Hippocampal formation (tissue), 2 donors: ENCODE measurements at places on chromosomes 12 and 14.
A peak's percentile ranks its signal among the peaks of the same experiment; 100 is the strongest.

GRCh38 chr12:8080120-8080519 is 2.0 kb upstream of the NECAP1 start:
- no peak for DNase-seq

DNA sequence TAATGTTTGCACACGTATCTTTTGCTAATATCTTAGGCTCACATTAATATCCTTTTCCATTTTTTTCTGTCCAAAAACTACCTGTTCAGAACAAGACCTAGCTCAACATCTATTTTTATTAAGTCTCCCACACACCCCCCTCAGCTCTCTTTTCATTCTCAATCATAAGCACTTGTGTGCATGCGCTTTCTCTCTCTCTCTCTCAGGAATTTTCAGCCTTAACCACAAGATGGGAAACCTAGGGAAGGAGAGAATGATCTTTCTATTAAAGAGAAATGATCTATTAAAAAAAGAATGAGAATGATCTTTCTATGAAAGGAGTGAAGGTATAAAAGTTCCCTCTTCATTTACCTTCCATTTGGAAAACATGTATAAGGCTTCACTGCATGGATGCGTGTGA is 39.7 kb upstream of the AP4S1 start:
- DNase-seq: no peak

DNA sequence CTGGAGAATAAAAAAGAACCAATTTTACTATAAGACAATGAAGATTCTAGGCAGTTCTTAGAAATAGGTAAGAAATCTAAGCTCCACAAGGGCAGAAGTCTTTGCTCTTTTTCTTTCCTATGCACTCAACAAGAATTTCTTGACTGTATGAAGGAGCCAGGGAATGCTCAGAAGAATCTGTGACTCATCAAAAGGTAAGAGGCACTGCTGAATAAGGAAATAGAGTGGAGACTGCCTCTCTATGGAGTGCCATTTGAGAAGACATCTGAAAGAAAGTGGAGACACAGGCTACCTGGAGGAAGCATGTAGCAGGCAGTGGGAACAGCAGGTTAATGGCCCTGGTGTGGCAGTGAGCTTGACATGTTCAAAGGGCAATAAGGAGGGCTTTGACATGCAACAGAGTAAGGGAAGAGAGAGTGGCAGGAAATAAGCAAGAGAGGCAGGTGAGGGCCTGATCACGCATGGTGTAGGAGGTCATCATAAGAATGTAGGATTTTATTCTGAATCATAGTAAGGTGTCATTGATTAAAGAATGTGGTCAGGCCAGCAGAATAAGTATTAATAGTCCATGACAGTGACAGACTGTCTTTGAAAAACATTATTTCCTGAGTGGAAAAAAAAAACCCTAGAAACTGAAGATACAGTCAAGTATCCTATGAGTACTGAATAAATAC is 446.7 kb upstream of the GARIN6 start:
- DNase-seq: no peak

GRCh38 chr14:68668531-68668930 is 124.3 kb downstream of the ZFP36L1 start:
- DNase-seq: no peak

DNA sequence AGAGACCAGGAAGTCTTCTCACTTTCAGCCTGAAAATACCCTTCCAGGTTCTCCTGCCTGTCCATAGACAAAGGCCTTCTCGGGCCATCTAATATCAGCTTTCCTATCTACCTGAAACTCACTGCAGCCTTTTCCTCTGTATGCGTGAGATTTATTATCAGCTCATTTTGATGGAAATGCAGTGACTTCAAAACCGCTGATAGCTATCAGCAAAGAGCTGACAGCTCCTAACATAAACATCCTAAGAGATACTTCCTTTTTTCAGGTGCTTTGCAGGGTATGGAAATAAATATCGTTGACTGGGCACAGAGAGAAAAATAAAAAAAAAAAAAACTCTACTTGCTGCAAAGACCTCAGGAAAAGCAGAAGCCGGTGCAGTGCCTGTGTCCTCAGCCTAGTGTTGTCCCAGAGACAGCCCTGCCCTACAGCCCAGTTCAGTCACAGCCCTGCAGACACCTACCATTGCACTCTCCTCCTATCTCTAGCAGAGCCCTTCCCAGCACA is 215.0 kb upstream of the EGLN3 start:
- DNase-seq: no peak

DNA sequence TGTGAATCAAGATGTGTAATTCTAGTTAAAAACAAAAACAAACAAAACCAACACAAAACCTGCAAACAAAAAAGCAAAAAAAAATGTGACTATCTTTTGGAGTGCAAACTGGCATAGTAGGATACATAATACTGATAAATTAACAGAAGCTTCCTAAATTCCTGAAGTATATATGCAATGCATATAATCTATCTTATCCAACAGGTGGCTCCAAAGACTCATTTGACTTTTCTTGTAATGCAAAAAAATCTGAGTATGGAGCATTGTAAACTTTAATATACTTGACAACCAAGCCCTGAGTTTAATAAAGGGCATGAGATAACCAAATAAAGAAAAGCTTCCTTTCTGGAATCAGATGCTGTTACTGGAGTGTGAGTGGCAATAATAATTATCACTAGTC is 1003.6 kb downstream of the FSCB start:
- no peak for DNase-seq

- peak; percentile 9 for DNase-seq
These were observed 95.9 kb downstream of the OTOGL start for GRCh38 chr12:80195074-80195726.

DNA sequence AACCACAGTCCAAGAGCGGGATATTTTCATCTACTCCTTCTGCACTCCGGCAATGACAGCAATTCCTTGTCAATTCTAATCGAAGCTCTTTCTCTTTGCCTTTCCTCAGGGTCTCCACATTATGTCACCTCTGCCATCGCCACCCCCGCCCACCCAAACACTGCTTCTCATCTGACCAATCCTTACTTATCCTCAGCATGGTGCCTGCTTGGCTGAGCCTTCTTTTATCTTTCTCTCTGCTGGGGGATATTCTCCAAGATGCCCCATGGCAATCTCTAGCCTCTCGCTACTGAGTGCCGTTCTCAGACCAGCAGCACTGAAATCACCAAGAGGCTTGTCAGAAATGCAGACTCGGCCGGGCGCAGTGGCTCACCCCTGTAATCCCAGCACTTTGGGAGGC is 100.6 kb downstream of the PTPRB start:
- DNase-seq: no peak

DNA sequence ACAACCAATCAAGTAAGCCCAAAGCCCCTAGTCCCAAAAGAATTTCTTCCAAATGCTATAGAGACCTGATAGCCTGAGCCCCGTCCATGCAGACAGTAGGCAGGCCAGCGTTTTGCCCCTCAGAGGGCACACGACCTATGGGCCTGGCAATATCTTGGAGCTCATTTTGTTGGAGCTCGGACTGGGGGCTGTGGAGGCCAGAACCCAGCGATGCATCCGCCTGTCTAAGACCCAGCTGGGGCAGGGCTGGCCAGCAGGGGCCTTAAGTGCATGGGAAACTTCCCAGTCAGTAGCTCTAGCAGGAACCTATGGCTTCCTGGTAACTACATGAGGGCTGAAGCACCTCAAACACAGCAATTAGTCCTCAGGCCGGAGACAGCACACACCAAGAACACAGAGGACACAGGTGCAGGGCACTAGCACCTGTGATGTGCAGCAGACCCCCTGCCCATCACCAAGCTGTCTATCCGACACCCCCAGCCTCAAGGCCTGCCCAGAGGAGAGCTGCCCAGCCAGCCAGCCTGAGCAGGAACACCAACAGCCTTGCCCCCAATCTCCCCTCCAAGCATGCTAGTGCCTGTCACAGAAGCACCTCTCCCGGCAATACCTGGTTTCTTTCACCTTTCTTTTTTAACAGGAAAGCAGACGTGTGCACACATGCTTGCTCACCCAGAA is 50.8 kb downstream of the ARL6IP4 start:
- DNase-seq: no peak
